ENCODE measurements at places on chromosomes 4 and X.
A peak's percentile ranks its signal among the peaks of the same experiment; 100 is the strongest.

GRCh38 chrX:108399418-108400165 is 38.6 kb downstream of the COL4A6 start:
- DNase-seq, result peak; percentile 8

- no peak for DNase-seq
Observed at GRCh38 chrX:80306007-80306406, 114.2 kb upstream of the TENT5D start.

- DNase-seq, result peak; percentile 81
Observed at GRCh38 chr4:95095348-95095974, 337.7 kb downstream of the BMPR1B start.

DNA sequence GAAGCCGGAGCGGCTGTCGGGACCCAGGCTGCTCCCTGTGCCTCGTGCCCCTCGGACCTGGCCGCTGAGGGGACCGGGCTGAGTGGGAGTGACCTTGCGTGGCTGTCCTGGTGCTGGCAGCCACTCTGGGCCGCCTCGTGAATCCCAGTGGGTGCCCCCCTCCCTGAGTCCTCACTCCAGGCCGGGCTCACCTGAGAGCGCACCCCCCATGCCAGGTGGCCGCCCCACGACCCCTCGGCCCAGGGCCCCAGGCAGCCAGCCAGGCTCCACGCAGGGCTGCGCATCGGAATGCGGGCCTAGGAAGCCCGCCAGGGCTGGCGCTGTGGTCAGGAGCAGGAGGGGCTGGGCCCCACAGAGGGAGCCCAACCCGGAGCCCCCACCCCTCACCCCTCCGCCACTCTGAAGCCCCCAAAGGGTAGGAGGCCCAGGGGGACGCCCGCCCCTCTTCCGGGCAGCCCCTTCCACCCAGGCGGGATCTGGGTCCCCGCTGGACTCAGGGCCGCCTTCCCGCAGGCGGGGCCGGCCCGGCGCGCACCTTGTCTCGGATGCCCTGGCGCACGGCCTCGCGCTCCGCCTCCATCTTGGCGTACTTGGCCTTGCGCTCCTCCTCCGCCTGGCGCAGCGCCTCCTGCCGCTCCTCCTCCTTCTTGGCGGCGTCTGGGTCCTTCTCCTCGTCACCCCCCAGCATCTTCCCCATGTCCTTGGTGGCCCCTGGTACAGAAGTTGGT is 33.9 kb downstream of the CPLX1 start:
- peak; percentile 59 for DNase-seq

DNA sequence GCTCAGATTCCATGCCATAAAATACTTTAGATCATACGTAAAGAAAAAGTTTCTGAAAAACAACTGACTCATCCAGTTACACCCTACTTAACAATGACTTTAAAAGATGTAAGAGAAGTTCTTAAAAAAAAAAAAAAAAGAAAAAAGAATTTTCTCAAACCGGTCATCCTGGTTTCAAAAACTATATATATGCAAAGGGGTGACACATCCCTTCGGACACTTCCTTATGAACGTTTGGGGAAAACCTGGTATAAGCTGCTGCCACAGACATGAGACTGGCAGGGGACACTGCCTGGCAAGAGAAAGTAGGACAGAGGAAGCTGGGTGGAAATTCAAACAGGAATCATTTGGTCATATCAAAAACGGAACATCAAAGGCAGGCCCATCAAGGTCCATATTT is 81.2 kb upstream of the PRSS48 start:
- peak; percentile 35 for DNase-seq

DNA sequence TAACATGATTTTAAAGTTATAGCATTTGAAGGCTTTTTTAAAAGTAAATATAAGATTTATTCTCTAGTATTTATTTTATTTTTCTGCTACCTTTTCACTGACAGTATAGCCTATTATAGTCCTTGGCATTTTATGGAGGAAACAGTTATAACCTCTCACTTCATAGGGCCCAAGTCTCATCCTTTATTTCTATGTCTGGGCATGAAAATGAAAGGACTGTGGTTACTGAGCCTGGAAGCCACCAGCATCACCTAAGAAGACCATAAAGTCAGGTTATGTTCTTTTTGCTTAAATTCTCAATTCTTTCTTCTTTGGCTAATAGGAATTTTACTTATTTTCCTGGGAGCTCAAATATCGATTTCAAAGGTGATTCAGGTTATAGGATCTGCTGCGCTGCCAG is 494.7 kb upstream of the TECRL start:
- DNase-seq, result no peak

GRCh38 chr4:59307609-59308008 is 1892.5 kb upstream of the ADGRL3 start:
- no peak for DNase-seq

DNA sequence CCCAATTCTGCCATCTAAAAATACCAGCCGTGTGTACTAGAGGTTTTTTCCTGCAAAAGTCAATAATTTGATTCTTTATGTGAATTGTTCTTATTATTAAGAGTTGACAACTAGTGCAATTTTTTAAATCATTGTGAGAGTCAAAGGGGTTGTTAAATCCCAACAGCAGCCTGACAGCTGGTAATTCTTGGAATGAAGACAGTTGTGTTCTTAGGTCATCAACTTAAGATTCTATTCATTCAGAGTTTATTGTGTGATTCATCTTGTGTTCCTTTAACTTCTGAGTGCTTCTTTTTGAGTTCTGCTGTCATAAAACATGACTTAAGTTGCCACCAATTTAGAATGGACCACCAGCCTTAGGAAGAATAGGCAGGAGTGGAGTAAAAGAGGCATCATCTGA is 329.0 kb downstream of the NAF1 start:
- DNase-seq, result no peak

DNA sequence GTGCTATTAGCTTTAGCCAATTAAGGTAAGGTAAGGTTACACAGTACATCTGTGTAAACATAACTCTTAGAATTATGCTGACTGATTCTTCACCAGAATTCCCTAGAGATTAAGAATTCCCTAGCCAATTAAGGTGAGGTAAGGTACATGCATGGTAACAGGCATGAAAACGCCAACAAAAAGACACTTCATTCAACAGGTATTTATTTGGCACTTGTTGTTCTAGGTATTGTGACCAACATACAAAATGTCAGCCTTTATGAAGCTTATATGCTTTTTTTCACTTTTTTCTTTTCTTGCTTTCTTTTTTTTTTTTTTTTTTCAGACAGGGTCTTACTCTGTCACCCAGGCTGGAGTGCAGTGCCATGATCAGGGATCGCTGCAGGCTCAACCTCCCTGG is 47.2 kb downstream of the EDNRA start:
- DNase-seq, result no peak

GRCh38 chr4:27915822-27916221 is 1055.2 kb downstream of the STIM2 start:
- DNase-seq, result no peak

- no peak for DNase-seq
Observed at GRCh38 chrX:40122487-40122886, 24.7 kb upstream of the BCOR start.

GRCh38 chrX:39654952-39655351 is 442.8 kb downstream of the BCOR start:
- DNase-seq, result no peak

GRCh38 chr4:87704001-87704400 is 53.9 kb downstream of the DMP1 start:
- no peak for DNase-seq

DNA sequence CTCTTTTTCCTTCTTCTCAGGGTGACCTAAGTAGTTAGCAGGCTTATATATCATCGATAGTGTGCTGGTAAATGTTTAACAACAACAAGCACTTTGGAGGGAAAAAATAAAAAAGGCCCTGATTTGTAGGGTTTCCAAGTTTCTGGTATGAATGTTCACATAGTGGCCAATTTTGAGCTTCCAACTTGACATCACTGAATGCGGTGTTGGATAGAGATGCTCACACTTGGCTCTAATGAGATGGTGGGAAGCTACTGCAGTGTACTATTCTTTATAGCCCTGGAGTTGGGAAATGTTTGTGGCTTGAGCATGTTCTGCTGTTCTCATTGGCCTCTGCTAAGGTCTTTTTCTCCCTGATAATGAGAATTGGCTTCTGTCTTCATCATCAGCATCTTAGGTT is 875.3 kb downstream of the PCDH7 start:
- no peak for DNase-seq

GRCh38 chr4:153619811-153620210 is 64.3 kb upstream of the TLR2 start:
- no peak for DNase-seq

DNA sequence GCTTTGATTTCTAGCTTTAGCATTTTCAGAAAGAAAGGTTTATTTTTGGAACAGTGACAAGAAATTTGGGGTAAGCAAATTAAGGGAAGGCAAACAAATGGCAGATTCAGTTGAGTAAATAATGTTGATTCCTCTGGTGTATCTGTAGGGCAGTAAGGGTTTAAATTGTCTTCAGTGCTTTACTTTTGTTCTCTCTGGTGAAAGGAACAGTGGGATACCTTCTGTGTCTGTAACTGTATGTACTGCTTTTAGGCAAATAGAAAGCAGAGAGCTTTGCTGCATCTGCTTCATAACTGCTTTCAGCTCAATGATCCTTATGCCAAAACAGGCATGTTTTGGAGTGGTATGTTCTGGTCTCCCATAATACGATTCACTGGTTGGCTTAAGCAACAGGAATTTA is 932.1 kb upstream of the SLIT2 start:
- no peak for DNase-seq

DNA sequence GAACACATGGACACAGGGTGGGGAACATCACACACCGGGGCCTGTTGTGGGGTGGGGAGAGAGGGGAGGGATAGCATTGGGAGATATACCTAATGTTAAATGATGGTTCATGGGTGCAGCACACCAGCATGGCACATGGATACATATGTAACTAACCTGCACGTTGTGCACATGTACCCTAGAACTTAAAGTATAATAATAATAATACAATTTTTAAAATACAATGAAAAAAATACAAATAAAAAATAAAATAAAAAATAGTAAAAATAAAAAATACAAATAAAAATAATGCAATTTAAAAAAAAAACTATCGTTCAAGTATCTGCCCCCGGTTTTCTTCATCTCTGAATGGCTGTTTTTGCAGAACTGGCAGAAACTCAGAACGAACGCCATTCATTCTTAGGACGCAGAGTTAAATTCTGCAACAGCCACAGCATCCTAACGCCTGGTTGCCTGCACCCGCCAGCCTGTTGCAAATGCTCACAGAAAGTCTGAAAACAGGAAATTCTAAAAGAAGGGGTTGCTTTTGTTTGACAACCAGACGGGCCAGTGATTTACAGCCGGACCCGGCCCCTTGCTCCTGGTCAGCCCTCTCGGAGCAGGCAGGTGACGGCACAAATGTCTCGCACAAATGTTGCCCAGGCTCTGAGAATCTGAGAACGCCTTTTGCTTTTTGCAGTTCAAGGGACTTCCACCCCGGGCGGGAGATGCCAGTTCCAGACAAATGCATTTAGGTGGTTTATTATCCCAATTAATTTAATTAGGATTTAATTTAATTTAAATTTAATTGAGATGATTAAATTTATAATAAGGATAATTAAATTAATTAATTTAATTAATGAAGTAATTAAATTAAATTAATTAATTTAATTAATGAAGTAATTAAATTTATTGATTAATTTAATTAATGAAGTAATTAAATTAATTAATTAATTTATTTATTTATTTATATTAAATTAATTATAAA is 47.8 kb downstream of the CRLF2 start:
- peak; percentile 50 for DNase-seq

DNA sequence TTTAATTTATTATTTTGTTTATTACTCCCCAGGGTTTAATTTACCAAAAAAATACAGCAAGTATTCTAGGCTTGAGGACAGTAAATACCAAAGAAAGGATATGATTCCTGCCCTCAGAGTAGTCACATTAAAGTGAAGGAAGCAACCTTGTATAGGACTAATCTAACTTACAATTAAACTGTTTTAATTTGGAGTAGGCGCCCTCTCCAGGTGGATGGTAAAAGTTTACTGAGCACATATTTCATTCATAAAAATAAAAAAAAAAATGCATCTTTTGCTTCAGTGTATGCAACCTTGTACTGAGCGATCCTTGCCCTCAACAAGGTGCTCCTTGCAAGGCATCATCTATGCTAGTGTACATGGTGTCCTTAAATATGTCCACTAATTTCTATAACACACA is 72.0 kb upstream of the MAGEB16 start:
- DNase-seq, result peak; percentile 3

DNA sequence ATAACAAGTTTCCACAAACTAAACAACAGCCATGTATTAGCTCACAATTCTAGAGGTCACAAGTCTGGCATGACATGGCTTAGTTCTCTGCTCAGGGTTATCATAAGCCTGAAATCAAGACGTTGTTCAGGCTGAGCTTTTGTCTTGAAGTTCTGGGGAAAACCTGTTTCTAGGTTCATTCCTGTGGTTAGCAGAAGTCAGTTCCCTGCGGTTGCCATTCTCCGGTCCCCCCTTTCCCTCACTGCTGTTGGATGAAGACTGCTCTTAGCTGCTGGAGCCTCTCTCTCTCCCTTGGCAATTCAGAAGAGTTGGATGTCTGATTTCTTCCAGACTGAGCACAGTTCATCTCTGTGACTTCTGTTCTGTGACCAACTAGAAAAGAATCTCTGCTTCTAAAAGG is 962.6 kb downstream of the PCDH7 start:
- no peak for DNase-seq

DNA sequence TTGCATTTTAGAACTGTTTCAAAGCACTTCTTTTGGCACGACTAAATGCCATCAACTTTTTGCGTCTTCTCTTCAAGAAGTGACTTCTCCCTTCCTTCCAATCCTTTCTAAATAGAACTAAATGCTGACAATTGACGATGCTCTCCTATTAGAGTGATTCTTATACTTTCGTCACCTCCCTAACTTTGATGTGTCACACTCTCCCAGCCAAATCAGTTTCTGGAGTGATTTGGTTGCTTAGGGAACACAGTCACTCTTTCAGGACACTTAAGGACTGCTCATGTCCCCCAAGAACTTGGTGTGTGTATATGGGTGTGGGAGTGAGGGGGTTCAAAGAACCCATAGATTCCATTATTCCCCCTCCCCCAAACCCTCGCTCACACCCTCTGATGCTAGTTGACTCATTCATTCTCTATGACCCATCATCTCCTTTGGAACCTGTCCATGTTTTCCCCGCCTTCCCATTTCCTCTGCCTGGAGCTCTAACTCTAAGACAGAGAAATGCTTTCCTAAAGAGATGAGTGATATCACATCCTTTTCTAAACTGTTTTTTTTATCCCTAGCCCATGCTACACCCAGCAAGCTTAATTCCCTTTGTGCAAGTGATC is 26.8 kb upstream of the AREG start:
- no peak for DNase-seq

GRCh38 chr4:85953651-85954018 is 406.2 kb downstream of the MAPK10 start:
- no peak for DNase-seq

DNA sequence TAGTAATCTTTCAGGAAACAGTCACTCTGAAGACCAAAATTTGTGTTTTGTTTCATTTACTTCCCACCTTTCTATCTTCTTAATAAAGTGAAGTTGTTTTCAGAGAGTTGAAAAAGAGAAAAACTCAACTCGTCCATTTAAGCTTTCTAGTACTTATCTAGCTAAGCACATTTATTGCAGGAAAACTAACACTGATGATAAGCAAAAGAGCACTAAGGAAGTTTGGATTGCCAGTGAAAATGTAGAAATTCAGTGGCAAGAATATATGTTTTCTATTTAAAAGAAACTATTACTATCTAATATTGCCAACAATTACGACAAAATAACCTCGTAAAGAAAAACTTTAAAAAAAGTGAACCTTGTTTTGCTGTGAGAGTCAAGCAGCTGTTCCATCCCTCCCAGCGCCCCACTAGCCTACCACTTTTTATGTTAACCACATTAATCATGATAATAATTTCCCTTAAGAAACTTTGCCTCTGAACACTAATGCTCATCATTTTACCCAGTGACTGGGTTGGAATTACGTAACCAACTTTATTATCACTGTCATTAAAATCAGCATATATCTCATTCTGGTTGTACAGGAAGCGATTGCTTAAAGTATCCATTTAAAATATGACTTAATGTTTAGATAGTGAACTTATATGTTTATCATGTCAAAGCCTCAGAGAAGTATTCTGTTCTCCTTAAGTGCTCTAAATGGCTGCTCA is 24.8 kb downstream of the SPRY1 start:
- no peak for DNase-seq

Data from tongue (tissue), 3 donors.